ENCODE measurements at places on chromosomes 1 and 21.
A peak's percentile ranks its signal among the peaks of the same experiment; 100 is the strongest.

DNA sequence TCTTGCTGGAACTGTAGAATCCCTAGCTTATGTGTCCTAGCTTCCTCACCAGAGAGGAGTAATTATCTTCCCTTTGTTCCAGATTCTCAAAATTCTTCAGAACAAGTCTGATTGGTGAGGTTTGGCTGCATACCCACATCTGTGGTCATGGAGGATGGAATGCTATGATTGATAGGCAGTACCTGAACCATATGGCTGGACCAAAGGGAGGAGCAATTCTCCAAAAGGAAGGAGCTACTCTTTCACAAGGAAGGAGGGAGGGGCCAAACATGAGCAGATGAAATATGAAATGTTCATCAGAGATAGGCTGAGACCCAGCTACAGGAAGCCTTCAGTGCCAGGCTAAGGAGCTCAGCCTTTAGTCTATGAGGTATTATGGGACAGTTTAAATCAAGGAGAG is 5.0 kb upstream of the RNF19B start:
- no peak for DNase-seq

DNA sequence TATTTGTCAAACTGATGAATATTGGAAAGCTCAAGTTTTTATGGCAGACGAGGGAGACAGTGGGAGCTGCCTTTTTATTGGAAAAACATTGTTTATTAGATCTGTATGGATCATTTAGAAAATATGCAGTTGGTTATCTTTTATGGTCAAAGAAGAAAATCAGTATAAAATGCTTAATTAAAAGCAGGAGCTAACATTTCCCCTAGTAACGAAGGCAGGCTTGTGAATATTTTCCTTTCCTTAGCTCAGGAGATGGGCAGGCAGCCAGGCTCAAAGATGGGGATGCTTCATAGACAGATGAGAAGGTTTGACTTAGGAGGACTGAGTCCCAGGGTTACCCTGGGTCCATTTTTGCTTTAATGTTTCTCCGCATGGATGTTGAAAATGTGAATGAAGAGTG is 26.0 kb downstream of the ROR1 start:
- no peak for DNase-seq

DNA sequence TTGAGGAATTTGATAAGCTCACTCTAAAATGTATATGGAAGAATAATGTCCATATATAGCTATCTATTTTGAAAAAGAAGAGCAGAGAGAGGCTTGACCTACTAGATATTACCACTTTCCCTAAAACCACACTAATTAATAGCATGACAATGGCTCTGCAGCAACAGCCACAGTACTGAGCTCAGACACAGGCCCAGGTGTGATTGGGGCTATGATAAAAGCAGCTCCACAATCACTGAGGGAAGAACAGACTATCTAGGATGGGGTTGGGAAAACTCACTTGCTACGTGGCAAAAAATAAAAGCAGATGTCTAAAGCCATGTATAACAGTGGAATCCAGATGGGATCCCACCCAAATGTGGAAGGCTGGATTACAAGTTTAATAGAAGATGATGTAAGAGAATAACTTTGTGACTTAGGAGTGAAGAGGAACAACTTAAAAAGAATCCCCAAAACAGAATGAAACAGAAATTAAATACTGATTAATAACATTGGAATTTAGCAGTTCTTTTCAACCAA is 80.8 kb upstream of the RAB4A start:
- no peak for DNase-seq

DNA sequence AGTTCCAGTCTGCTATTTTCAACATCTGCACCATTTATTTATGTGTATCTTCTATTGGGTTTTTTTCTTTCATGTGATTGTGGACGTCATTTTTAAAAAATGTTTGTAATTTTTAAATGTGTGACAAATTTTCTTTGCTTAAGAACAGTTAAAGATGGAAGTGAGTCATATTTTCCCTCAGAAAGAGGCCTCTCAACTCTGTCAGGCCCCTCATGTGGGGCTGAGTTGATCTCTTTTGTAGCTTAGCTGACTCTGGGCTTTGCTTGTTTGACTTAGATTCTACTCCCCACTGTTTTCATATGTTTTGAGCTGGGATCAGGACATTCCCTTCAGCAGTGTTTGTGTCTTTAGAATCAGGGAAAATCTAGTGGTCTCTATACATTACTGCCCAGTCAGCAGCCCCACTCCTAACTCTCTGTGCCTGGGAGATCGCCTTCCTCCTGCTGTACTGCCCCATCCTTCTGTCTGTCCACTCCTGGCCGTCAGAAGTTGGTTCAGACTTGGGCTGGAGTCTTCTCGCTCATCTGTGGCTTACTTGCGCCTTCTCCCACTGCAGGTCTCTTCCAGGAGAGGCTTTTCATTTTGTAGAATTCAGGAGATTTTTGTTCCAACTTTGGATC is 137.4 kb downstream of the DYRK1A start:
- DNase-seq, result no peak

DNA sequence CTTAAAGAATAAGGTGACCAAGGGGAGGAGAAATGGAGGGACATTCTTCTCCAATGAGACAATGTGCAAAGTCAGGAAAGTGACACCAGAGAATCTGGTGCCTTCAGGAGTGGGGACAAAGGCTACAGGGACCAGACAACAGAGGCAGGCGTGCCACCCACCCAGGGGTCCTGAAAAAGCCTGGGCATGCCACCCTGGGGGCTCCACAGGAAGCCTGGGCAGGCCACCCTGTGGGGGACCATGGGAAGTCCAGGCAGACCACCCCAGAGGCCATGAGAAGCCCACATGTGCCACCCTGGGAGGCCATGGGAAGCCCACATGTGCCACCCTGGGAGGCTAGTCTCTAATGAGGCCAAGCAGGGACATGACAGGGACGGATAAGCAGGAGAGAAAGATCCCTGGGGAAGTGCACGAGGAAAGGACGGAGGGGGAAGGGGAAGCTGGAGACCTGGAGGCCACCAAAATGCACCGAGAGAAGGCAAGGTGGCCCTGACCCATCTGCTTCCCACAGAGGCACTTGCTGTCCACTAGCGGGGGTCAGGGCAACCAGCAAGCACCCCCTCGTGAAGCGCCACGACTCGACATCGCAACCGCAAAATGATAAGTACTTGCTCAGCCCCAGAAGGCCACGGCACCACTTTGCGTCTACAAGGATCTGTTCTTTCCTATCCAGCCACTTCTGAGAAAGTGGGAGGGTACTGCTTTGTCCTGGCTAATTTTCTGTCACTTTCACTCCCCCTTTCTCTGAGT is 7.2 kb upstream of the PDE9A start:
- no peak for DNase-seq

DNA sequence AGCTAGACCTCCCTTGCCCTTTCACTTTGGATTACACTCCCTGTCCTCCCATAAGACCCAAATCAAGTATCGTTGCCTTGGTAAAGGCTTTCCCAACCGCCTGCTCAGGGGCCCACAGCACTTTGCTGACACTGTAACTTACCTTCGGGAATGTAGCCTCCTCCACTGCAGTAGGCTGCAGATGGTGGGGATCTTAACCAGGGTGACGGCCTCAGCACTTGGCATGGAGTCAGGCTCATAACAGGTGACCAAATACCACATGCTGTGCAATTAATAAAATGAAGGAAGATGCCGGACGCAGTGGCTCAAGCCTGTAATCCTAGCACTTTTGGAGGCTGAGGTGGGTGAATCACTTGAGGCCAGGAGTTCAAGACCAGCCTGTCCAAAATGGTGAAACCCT is 88.7 kb upstream of the IRF2BP2 start:
- peak; percentile 46 for DNase-seq

DNA sequence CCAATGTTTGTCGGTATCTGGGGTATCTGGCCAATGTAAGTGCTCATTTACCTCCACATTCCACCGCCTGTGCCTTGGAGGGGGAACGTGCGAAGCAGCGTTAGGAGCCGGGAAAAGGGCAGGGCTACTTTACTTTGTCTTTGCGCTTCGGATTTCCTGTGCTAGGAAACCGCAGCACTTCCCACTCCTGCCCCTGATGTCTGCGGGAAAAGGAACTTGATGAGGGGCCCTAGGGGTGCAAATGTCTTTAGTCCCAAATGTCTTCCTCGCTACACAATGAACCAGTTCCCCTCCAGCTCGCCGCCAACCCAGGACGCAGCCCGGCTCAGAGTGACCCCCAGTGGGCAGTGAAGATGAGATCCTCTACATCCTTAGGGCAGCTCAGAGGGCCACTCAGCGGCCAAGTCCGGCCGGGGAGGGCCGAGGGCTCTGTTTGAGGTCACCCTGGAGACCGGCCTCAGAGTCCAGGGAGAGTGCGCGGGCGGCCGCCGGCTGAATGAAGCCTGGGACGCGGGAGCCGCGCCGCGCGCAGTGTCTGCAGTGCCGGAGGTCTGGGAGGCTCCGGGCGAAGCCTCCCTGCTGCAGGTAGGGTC is at the start of gene DYNLT5:
Gene DYNLT5, plus strand, starts transcription at position 460 of the 593 bp plus-strand sequence. CDS start 2,200 bp downstream, outside the sequence.
- no peak for DNase-seq

GRCh38 chr1:225425201-225425786 is 2.5 kb downstream of the LBR start:
- no peak for DNase-seq

DNA sequence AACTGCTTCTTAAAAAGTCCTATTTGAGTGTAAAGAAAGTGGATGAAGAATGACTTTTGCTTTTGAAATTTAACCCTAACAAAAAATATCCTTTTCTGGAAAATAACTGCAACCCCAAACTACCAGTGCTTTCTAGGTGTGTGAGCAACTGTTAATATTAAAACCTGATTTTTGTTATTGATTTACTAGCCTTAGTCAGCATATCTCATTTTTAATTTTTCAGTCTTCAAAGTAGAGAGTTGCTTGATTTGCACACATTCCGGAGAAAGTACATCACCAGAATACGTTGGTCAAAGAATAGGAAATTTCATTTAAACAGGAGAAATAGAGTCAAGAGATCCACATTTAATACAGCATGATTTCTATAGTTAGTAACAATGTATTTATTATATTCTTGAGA is 141.8 kb upstream of the ADAMTS5 start:
- no peak for DNase-seq

DNA sequence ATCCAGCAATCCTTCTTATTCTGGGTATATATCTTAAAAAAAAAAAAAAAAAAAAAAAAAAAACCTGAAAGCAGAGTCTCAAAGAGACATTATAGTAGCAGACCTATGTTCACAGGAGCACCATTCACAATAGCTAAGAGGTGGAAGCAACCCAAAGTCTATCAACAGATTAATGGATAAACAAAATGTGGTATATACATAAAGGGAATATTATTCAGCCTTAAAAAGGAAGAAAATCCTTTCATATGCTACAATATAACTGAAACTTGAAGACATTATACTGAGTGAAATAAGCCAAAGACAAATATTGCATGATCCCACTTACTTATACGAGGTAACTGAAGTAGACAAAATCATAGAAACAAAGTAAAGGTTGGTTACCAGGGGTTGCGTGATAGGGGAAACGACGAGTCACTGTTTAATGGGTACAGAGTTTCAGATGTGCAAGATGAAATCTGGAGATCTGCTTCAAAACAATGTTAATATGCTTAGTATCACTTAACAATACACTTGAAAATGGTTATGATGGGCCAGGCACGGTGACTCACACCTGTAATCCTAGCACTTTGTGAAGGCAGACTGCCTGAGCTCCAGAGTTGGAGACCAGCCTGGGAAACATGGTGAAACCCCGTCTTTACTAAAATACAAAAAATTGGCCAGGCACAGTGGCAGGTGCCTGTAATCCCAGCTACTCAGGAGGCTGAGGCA is 29.5 kb downstream of the PIK3R3 start:
- no peak for DNase-seq

DNA sequence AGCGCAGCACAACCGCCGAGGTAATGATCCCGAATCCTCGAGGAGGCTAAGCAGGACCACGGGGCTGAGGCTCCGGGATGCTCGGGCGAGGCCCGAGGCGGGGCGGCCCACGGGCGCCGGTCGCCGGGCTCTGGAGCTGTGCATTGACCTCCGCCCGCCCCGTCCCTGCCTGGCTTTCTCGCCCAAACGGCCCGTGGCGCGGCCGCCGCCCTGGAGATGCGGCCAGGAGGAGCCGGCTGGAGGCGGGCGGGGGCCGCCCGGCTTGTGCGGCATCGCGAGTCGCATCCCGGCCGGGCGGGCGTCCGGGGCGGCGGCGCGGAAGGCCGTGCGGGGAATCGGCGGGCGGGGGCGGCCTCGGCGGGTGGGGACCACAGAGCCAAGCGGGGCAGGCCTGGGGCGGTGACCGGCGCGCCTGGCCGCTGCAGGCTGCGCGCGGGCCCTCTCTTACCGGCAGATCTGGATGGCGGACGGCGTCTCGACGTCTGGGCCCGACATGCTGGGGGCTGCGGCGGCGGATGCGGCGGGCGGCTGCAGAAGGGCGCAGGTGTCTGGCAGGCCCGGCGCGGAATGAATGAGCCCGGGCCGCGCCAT is 663 bp downstream of the ACOT7 start:
- no peak for DNase-seq

GRCh38 chr1:83516369-83516768 is 482.6 kb downstream of the TTLL7 start:
- DNase-seq, result no peak

DNA sequence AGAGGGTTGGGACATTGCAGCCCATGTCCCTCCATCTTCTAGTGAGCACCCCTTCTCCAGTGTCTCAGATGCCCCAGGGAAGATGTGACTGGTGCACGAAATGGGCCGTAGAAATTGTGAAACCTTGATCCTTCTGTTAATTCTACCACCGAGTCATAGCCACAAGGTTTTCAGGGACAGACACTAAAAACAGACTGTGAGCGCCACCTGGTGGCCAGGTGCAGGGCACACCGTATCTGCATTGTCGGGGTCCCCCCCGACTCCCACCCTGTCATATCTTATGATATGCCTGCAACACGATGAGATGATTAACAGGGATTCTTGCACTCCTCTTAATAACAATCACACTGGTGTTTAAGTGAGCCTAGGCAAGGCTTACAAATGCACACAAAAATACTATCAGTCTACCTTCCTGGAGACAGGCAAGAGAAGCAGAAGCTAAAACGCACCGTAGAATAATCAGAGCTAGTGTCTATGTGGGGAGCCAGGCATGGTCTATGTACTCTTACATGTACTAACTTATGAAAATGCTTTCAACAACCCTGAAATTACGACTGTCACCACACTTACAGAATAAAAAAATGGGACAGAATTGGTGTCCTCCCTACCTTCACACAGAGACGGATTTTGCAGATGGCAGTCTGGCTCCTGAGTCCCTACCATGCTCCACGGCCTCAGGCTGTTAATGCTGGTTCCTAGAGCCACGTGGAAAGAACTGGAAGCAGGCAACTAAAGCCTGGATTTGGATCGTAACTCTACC is 57.9 kb downstream of the FHAD1 start:
- DNase-seq, result no peak

GRCh38 chr1:21762022-21762404 is 20.9 kb downstream of the USP48 start:
- no peak for DNase-seq

- DNase-seq, result no peak
Measured at GRCh38 chr1:231519166-231519565, 9.3 kb upstream of the TSNAX start.
